A673 (cell line): ENCODE measurements at places on chromosomes 2 and 18. TPM values are rescaled to one million over a fixed set of nuclear protein-coding genes. Genes with fewer than 3 reads are reported as not detected.

TLX2 gene
- not detected in 2 replicates for total RNA-seq

LAMA3 gene
- total RNA-seq: 2.6 and 2.7 TPM in 2 replicates

- DNase-seq: no peak
These were observed 40.0 kb downstream of the STEAP3 start for GRCh38 chr2:119263656-119264055.

DNA sequence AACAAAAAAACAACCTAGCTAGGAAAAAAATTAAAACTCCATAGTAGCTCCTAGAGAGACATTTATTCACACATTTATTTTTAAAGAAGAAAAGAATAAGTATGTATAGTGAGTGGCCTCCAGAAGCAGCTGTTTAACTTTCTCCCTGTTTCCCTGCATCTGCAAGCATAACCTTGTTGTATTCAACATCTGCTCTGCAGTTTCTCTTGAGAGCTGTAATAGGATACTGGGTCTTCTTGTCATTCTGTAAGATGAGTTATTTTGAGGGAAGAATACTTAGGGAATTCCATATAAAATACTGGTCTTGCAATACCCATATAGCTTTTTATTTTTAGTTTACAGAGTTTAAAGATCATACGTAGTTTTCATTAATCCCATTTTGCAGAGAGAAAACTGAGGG lies 246.6 kb downstream of the LRRTM1 start:
- DNase-seq: no peak

DNA sequence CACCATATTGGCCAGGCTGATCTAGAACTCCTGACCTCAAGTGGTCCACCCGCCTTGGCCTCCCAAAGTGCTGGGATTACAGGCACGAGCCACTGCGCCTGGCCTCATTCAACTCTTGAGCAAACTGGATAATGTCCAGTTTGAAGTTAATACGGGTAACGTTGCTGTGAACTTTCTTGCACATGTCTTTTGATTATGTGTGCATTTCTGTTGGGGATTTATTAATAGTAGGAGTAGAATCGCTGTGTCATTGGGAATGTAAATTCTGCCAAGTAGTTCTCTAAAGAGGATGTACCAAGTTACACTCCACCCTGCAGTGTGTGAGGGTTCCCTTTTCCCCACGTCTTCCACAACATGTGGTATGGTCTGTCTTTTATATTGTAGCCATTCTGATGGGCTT lies 6.2 kb downstream of the IMPA2 start:
- DNase-seq: no peak

GRCh38 chr2:166628478-166629136 lies 134.6 kb upstream of the SCN7A start:
- no peak for DNase-seq
